Epithelial cell of esophagus (primary cell): ENCODE measurements at places on chromosomes 12 and 14.

GRCh38 chr12:79834712-79835376, 100.1 kb downstream of the PPP1R12A start:
- DNase-seq: peak; percentile 6

DNA sequence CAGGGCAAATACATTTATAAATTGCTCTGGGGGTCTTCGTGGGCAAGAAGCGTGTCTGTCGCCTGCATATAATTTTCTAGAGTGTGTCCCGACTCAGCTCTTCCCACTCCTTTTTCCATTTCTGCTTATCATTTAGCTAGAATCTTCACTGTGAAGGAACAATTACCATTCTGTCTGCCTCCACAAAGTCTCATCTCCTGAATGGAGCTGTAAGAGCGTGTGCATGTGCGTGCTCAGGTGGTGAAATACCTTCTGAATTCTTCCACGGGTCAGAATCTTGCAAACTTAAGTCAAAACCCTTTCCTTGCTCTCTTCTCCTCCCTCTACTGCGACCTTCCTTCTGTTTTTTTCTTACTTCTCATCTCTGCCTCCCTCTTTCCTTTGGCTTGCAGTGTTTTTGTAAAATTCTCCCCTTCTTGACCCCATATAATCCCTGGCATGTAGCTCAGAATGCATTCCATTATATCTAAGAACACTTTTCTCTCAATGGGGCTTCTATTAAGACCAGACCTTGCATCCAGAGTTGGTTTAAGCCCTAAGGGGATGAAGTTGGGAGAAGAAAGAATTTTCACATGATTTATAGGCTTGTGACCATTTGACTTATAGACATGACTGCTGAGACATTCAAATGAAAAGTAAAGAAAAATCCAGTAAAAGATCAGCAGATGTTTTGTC, 25.0 kb upstream of the GSG1 start:
- no peak for DNase-seq

GRCh38 chr12:6771509-6772330, 600 bp upstream of the LAG3 start:
- DNase-seq: no peak

DNA sequence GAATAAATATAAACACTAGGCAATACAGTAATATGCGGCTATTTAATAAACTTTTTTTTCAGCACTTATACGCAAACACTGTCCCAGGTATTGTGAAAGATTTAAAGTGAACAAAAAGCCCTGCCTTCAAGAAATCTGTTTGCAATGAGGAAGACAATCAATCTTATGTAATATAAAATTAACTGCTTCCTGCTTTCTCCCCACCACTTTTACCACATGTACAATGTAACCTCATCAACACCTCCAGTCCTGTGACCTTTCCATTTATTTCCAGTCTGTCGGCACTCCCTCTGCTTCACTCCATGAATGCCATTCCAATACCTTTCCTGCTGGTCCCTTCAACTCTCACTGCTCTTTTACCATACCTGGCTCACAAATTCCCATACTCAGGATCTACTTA, 10.5 kb downstream of the SNX6 start:
- DNase-seq: no peak

- DNase-seq: no peak
Observed at GRCh38 chr12:105047308-105047707, 37.0 kb downstream of the ALDH1L2 start.

GRCh38 chr14:74135426-74135825, 50.7 kb downstream of the LIN52 start:
- peak; percentile 3 for DNase-seq

- no peak for DNase-seq
Observed at GRCh38 chr14:64474698-64475097, 9.4 kb downstream of the AKAP5 start.

DNA sequence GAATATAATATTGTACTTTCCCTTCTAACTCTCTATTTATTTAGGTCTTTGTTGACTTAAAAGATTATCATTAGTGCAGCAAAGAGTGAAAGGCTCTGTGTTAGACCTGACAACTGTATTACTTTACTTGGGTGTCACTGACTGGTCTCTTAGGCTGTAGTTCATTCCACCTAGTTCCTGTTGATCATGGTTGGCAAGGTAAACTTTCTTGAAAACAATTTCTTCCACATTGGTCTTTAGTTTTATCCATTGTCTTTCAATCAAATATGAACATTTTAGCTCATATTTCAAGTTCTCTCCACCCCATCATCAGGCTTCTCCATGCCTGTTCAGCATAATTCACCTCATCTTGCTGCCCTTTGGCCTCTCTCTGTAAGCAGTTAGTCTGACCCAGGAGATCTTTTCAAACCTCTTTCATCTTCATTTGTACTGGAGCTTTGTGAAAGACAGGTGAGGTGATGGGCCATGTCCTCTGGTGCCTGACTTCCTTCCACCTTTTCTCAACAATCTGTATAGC, 32.1 kb upstream of the PPM1H start:
- DNase-seq: no peak

DNA sequence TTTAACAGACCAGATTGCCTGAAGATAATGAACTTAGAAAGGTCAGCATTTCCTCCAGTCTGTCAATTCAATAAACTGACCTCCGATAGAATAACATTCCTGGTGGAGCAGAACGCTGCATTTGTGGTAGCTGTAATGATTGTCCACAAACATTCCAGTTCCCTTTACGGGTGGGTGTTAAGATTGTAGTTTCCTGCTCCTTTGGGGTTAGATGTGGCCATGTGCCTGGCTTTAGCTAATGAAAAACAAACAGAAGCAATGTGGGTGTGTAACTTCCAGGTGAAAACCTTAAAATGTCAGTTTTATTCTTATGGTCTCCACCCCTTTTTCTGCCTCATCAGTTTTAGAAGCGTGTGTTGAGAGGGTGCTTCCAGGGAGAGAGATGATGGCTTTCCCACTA, 217.3 kb upstream of the CRY1 start:
- no peak for DNase-seq

DNA sequence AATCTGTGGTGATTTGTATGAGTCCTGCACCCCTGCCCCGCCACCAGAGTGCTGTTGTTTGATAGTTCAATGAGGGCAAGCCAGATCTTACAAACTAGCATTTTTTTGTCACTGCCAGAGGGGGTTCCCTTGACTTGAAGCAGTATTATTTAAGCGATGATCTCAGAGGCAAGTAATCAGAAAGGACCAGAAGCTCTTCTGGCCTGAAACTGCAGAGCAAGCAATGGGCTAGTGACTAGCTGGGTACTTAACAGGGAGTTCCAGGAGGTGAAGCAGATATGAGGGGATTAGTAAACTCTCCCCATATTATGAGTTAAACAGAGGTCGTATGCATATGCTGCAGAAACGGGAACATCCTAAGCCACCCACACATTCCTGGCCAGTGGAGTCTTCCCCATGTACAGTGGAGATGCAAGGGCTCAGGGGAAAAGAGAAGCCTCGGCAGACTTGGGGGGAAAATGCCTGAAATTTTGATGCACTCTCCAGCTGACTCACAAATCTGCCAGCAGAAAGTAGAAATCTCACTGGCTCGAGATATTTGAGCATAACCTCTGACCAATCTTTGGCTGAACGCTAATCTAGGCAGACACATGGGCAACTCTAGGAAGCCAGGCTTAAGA, 8.3 kb upstream of the CRACR2A start:
- DNase-seq: no peak

GRCh38 chr12:59675461-59675860, 79.6 kb downstream of the SLC16A7 start:
- DNase-seq: no peak

DNA sequence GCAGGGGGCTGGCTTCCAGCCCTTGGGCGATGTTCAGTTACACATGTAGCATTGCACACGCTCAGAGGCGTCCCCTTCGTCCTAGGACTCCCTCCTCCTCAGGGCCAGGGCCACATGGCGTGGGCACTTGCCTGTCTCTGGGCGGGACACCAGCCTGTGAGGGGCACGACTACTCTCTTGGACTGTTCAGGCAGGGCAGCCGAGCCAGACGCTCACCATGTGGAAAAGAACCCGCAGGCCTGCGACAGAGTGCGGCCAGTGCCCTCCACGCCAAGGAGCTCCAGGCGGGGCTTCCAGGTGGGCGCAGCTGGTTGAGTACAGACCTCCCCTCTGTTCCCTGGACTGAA, 20.9 kb downstream of the MTA1 start:
- DNase-seq: no peak

GRCh38 chr14:53793790-53794505, 162.7 kb downstream of the BMP4 start:
- no peak for DNase-seq

DNA sequence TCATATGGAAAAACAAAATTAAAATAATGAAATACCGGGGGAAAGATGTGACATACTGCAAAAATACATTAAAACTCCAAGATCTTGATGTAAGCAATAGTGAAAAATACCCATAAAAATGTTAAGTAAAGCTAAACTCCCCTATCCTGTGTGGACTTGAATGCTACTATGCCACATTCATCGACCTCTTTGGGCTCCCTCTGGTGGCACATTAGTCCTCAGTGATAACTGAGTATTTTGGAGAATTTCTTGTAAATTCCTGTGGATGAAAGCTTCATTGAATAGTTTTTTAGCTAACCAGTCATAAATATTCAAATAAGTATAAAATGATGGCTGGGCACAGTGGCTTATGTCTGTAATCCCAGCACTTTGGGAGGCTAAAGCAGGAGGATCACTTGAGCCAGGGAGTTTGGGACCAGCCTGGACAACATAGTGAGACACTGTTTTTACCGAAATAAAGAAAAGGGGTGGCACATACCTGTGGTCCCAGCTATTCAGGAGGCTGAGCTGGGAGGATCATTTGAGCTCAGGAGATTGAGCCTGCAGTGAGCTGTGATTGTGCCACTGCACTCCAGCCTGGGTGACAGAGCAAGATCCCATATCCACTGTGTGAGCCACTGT, 42.4 kb upstream of the SGPP1 start:
- DNase-seq: peak; percentile 60

DNA sequence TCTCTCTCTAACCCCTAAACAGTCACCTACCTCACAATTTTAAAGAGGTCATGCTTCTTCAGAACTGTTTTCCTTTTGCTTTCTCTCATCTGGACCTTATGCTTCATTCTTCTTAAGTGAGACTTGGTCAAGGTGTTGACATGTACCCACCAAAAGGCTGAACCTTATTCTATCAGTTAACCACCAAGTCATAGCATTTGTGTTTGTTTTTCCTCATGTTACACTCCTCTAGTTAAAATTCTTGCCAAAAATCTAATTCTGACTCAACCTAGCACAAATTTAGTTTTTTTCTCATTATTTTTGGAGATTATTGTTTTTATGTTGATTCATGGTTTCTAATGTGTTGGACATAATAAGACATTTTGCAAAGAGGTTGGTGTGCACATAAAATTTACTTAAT, 578.6 kb downstream of the SLC16A7 start:
- no peak for DNase-seq

GRCh38 chr12:49783917-49784676, 42.7 kb downstream of the TMBIM6 start:
- no peak for DNase-seq

DNA sequence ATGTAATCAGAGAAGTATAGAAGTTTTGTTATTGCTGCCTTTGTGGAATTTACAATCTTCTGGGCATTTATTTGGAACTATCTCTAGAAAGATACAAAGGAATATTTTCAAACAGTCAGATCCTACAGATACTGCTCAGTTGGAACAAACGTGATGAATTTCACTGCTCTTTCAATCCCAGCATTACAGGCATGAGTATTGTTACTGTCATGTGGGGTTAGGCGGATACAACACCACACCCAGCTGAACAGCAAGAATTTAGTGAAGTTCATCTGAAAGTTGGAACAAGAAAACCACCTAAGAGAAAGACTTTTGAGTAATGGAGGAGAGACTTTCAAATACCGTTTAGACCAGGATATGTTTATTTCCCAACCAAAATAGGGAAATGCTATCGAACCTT, 123.3 kb upstream of the PLXNC1 start:
- DNase-seq: no peak

GRCh38 chr14:67263499-67264149, 22.4 kb downstream of the PALS1 start:
- peak; percentile 7 for DNase-seq

- no peak for DNase-seq
Observed at GRCh38 chr14:55688566-55688965, 108.6 kb downstream of the KTN1 start.

DNA sequence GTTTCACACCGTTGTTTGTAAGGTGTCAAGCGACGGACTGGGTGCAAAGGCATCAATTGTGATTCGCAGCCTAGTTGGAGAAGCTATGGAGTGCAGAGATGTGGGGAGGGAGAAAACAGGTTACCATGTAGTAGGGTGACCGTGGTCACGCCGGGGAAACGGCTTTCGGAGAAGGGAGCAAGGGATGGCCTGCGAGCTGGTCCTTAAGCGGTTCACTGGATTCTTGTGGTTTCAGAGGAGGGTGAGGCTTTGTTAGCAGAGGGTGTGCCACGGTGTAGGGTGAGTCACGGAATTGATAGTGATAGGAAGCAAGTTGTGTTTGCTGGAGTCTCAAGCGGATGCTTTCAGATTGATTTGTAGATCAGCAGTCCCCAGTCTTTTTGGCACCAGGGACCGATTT, 2.3 kb downstream of the PIWIL1 start:
- DNase-seq: peak; percentile 43

- no peak for DNase-seq
Observed at GRCh38 chr12:113642672-113643071, 171.0 kb upstream of the LHX5 start.

- no peak for DNase-seq
Observed at GRCh38 chr14:30177781-30178180, 250.1 kb upstream of the PRKD1 start.

DNA sequence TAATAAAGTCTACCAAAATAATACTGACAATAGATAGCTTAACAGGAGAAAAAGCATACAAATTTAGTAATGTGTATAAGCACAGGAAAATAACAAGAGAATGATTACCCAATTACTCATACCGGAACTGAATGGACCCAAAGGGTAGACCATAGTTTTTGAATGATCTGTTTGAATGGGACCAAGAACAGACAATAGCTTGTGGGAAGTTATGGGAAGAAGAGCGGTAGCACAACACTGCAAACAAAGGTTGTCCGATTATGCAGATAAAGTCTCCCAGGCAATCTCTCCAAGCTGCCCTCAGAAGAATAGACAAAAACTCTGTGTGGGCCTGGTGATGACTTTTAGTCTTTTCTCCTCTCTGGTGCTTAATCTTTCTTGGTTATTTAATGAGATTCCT, 96.6 kb upstream of the NEDD1 start:
- peak; percentile 65 for DNase-seq

GRCh38 chr14:102219316-102219715, 79.6 kb downstream of the WDR20 start:
- no peak for DNase-seq

DNA sequence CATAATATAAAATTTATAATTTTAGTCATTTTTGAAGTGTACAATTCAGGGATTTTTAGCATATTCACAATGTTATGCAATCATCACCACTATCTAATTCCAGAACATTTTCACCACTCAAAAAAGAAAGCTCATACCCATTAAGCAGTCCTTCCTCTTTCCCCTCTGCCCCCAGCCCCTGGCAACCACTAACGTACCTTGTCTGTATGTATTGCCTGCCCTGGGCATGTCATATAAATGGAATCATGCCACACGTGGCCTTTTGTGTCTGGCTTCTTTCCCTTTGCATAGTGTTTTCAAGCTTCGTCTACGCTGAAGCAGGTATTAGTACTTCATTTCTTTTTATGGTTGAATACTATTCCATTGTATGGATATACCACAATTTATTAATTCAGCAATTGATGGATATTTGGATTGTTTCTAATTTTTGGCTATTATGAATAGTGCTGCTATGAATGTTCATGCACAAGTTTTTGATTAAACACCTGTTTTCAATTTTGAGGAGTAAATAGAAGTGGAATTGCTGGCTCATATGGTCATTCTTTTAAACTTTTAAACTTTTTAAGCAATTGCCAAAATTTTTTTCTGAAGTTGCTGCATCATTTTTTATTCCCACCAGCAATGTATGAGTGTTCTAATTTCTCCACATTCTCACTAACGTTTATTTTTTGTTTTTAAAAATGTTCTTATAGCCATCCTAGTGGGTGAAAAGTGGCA, 1.6 kb upstream of the SSTR1 start:
- no peak for DNase-seq
